Progenitor cell of endocrine pancreas (in vitro differentiated cells): ENCODE measurements at places on chromosomes 13 and 19. TPM values are rescaled to one million over a fixed set of nuclear protein-coding genes. Genes with fewer than 3 reads are reported as not detected.

Gene PLEKHF1
- total RNA-seq = 7.9 and 9.6 TPM in 2 replicates

DNA sequence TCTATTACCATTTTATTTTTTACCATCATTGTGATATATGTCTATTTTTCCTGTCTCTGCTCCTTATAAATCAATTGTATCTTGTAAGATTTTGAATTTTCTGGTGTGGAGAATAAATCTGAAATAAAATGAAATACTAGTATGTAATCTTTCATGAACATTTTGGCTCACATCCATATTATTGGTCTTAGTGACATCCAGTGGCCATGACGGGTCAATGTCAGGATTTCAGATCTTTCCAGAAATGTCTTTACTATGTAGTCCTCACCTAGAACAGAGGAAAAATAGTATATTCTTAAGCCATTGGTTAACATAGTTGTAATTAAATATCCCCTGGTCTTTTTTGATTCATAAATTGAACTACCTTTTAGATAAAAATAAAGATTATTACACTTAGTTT is 109.8 kb upstream of the GPC6 start:
- DNase-seq = no peak

Gene APC2
- total RNA-seq = 5.2 and 5.8 TPM in 2 replicates

DNA sequence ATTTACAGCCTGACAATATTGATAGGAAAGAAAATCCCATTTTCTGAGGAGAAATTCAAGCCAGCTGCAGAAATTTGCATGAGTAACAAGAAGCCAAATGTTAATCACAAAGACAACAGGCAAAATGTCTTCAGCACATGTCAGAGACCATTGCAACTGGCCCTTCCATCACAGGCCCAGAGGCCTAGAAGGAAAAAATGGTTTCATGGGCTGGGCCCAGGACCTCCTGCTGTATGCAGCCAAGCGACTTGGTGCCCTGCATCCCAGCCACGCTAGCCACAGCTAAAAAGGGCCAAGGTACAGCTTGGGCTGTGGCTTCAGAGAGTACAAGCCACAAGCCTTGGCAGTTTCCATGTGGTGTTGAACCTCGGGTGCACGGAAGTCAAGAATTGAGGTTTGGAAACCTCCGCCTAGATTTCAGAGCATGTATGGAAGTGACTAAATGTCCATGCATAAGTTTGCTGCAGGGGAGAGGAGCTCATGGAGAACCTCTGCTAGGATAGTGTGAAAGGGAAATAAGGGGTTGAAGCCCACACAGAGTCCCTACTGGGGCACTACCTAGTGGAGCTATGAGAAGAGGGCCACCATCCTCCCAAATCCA is 1474.0 kb downstream of the PCDH9 start:
- no peak for DNase-seq

Gene PAK4
- 73.9 and 75.8 TPM in 2 replicates for total RNA-seq

GRCh38 chr13:50950849-50951248 is 41.3 kb downstream of the RNASEH2B start:
- no peak for DNase-seq

DNA sequence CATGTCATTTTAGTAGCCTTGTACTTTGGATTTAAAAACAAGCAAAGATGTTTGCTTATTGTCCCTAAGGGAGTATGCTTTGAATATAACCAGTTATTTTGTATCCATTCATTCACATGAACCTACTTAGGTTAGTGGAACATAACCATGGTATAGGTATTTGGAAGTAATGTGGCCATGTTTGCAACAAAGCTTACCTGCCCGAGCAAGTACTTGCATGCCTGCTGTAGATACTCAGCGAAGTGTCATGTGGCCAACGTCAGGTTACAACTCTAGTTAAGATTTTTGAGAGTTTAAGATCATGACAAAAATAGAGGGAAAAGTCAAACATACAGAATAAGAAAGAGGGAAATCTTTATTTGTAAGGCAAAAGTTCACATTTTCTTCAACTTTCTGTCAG is 57.2 kb downstream of the COG6 start:
- DNase-seq = no peak

- DNase-seq = no peak
These were observed 235.4 kb downstream of the PCDH20 start for GRCh38 chr13:61180234-61180633.

DNA sequence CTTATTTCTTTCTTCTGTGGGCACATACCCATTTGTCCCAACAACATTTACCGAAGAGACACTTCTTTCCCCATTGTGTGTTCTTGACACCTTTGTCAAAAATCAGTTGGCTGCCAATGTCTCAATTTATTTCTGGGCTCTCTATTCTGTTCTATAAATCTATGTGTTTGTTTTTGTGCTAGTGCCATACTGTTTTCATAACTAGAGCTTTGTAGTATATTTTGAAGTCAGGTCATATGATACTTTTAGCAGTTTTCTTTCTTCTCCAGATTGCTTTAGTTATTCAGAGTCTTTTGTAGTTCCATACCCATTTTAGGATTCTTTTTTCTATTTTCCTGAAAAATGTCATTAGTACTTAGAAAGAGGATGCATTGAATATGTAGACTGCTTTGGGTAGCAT is 1276.3 kb downstream of the SLITRK1 start:
- DNase-seq = no peak

Gene CEACAM4
- not detected in 2 replicates for total RNA-seq

GRCh38 chr13:80884056-80884785 is 543.3 kb upstream of the SPRY2 start:
- no peak for DNase-seq

DNA sequence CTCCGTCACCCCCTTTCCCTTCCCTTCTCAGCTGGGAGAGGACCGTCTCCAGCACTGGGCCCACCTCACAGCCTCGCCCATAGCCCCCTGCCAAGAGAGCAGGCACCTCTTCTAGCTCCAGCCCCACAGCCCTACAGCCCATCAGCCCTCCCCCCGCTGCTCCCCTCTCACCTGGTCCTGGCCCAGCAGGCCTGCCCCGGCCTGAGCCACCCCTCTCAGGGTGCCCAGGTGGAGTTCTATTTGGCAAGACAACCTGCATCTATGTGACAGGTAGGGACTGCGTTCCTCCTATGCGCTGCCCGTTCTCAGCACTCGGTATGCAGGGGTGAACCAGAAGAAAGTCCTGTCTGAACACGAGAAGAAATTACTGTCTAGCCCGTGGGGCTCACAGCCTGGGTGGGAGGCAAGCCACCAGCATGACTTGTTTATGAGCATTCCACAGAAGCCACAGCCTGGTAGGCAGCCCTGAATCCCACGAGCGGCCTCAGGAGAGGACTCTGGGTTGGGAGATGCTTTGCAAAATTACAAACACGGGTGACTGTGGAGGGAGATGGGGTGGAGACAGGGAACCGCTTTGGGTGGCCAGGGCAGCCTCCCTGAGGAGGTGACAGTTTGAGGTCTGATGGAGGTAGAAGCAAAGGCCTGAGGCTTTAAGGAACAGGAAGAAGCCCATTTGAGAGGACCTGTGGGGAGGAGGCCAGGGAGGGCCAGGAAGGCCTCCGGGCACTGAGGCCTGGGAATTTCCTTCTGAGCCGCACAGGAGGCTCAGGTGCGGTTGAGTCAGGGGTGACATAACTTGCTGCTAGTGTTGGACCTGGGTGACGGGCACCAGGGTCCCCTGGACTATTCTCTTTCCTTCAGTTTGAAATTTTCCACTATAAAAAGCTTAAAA is 1.2 kb upstream of the PLEKHF1 start:
- no peak for DNase-seq

GRCh38 chr19:4390567-4391305 is 9.6 kb downstream of the SH3GL1 start:
- no peak for DNase-seq

- DNase-seq = no peak
These were observed 1736.2 kb downstream of the SLITRK5 start for GRCh38 chr13:89407357-89407756.

DNA sequence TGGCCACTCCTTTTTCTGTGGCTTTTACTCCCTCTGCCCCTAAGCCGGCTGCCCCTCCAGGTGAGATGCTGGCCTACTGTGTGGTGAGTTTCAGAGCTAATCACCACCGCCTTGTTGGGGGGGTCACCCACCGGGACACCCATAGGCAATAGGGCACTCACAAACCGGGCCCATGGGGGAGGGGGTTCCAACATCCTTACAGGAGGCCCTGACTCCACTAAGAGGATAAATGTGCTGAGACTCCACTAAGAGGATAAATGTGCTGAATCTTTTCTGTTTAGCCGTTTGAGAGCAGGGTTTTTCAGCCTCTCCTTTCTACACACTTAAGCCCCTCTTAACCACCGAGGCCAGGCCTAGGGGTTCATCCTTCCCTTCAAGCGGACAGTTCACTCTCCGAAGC is 73.7 kb downstream of the SLC15A1 start:
- DNase-seq = no peak

- no peak for DNase-seq
These were observed 57.0 kb downstream of the NUFIP1 start for GRCh38 chr13:44932171-44932849.

Gene ANKRD24
- total RNA-seq = 0.89 and 1.6 TPM in 2 replicates

DNA sequence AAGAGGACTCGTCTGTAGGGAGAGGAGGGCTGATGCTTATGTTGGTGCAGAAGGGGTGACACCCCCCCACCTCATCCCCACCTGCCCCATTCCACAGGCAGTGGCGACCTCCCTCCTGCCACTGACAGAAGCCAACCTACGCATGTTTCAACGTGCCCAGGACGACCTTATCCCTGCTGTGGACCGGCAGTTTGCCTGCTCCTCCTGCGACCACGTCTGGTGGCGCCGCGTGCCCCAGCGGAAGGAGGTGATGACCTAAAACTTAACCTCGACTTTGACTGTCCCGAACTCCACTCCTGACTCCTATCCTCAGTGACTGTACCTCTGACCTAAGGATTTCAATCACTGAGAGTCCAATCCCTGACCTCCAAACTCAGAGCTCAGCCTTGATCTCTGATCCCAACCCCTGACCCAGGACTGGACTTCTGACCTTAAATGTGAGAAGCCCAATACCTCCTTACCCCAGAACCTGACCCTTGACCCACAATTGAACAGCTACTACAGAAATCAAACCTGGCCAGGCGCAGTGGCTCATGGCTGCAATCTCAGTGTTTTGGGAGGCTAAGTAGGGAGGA is 3.8 kb downstream of the SHFL start:
- DNase-seq = no peak

- DNase-seq = no peak
These were observed 2.2 kb downstream of the LHFPL6 start for GRCh38 chr13:39600766-39601165.

Gene PTGIR
- not detected in 2 replicates for total RNA-seq

- DNase-seq = no peak
These were observed 42.2 kb downstream of the COL4A2 start for GRCh38 chr13:110349239-110349638.

Gene TEAD2
- total RNA-seq = 226 and 235 TPM in 2 replicates

- no peak for DNase-seq
These were observed 16.8 kb upstream of the LYPD3 start for GRCh38 chr19:43482193-43482592.

DNA sequence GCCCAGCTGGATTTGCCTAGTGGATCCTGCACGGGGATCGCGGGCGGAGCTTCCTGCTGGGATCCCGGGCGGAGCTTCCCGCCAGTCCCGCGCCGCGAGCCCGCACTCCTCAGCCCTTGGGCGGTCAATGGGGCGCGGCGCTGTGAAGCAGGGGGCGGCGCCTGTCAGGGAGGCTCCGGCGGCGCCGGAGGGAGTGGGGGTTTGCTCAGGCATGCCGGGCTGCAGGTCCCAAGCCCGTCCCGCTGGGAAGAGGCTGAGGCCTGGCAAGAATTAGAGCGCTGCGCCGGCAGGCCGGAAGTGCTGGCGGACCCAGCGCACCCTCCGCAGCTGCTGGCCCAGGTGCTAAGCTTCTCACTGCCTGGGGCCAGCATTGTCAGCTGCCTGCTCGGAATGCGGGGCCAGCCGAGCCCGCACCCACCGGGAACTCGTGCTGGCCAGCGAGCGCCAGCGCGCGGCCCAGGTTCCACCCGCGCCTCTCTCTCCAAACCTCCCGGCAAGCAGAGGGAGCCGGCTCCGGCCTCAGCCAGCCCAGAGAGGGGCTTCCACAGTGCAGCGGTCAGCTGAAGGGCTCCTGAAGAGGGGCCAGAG is 119.6 kb downstream of the PRR20E start:
- DNase-seq = peak; percentile 13

DNA sequence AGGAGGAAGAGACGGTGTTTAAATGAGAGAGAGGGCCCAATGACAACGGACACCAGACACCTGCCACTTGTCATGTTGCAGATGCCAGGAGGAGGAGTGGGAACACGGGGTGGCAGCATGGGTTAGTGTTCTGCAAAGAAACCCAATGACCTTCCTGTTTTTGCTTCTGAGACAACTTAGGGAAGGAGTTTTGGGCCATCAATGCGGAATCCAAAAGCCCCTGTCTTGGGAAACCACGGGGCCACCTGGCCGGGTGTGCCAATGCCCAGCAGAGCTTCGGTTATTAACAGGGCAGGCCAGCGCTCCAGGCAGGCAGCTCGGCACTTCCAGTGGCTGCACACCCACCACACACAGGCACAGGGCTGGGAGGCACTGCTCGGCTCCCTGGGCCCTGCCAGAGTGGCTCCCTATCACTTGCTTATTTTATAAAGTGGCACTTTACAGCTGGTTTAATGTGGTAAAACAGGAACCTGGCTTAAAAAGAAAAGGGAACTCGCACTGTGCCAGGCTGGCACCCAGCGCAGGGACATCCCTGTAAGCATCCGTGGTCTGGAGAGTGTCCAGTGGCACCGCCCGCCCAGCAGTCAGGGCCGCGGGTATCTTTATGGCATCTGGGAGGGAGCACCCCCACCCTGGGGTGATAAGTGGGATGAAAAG is 19.1 kb downstream of the ELL start:
- DNase-seq = no peak

Gene IRS2
- total RNA-seq = 11.9 and 12.5 TPM in 2 replicates

DNA sequence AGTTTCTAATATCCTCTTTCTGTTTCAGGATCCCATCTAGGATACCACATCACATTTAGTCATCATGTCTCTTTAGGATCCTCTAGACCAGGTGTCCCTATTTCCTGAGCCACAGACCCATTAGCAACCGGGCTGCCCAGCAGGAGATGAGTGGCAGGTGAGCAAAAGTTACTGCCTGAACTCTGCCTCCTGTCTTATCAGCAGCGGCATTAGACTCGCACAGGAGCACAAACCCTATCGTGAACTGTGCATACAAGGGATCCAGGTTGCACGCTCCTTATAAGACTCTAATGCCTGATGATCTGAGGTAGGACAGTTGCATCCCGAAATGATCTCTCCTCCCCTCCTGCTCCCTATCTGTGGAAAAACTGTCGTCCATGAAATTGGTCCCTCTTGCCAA is 7.8 kb upstream of the CEBPG start:
- no peak for DNase-seq

DNA sequence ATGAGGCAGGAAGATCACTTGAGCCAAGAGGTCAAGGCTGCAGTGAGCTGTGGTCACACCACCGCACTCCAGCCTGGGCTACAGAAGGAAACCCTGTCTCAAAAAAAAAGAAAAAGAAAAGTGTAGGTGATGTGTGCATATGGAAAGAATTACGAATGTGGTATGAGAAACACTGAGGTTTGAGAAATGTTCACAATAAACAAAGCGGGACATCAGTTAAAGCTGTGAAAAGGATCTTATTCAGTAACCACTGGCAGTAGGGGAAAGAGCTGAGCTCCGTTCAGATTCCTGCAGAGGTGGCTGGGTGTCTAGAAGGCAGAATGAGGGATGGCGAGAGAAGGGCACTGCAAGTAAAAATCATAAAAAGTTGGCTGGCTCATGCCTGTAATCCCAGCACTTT is 4.1 kb upstream of the IGSF23 start:
- no peak for DNase-seq

GRCh38 chr19:14072535-14073260 is at the start of gene MISP3:
TSS of gene MISP3 (plus strand) at chr19:14072786. CDS start at chr19:14073310, 524 bp downstream.
- no peak for DNase-seq

Gene BRME1
- total RNA-seq = 6.1 and 8.9 TPM in 2 replicates
